Naive thymus-derived CD4-positive, alpha-beta T cell (primary cell): ENCODE measurements at places on chromosomes 7 and 10. TPM values are rescaled to one million over a fixed set of nuclear protein-coding genes. Genes with fewer than 3 reads are reported as not detected.

- DNase-seq, result no peak
These were observed 15.1 kb upstream of the VPS37D start for GRCh38 chr7:73652541-73652949.

GRCh38 chr10:124575107-124576035 lies 113.7 kb downstream of the LHPP start:
- no peak for DNase-seq

DNA sequence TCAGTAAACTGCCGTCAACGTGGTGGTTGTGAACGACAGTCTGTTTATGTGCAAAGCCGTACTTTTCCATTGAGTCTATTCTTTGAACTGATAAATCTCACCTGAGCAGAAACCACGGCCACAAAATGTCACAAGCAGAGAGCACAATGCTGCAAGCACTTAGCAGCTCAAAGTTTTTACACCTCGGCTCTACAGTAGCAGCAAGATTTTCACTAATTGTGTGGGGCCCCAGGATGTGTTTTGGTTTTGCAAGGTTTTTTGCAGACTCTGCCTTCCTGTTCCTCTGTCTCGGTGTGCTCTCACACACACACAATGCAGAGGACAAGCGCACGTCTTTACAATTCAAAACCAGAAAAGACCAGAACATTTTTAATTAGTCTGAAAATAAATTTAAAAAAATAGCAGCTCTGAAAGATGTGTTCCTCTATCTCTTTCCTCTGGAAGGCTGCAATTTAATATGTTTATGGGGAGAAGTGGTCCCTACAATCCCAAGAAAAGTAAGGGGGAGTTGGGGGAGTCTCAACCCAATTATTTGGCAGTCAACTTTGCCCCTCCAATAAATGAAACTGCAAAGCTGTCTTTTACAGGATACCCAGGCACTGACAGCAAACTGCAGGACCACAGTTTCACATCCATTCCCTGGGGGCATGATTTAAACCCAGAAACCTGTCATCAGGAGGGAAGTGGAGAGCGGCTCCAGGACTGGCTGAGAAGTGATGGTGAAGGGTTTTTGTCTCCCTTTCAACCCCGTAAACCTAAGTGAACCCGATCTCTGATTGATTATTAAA lies 73.8 kb upstream of the SFMBT2 start:
- peak; percentile 89 for DNase-seq

MEIG1 gene
- total RNA-seq, result not detected
